ENCODE measurements at places on chromosomes 1 and 21.

DNA sequence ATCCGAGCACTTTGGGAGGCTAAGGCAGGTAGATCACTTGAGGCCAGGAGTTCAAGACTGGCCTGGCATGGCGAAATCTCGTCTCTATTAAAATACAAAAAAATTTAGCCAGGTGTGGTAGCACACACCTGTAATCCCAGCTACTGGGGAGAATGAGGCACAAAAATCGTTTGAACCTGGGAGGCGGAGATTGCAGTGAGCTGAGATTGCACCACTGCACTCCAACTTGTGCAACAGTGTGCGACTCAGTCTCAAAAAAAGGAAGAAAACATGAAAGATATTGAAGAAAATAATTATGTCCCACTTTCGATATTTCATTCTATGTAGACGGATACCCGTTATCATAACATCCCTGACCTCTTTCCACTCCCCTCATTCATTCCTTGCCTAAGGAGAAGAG lies 19.2 kb downstream of the TUT4 start:
- DNase-seq: no peak

DNA sequence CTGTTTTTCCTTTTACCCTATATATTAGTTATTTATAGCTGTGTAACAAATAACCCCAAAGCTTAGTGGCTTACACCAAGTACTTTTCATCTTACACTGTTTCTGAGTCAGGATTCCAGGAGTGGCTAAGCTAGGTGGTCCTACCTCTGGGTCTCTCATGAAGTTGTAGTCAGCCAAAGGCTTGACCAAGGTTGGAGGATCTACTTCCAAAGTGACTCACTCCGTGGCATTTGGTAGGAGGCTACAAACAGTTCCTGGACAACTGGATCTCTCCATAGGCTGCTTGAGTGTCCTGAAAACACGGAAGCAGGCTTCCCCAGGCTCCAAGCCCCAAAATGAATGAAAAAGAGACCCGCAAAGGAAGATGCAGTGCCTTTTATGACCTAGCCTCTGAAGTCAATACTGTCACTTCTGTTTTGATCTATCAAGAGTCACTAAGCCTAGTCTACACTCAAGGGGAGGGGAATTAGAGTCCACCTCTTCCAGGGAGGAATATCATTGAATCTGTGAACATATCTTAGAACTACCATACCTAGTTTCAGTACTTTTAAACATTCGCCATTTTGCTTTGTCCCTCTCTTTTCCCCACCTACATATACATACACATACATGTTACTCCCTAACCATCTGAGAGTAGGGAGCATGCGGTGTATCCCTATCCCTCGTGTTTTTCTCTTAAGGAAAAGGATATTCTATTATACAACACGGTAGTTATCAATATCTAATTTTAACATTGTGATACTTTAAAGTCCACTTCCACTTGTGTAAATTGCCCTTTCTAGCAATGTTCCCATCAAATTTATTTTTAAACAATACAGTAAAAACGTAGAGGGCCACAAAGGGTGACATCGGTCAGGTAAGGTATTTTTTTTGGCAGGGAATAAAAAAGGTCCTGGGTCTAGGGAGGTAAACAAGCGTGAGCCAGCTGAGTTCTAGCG lies 67.2 kb downstream of the SLC35A3 start:
- DNase-seq: no peak

- no peak for DNase-seq
Measured at GRCh38 chr1:234505769-234506102, 26.8 kb upstream of the TARBP1 start.

DNA sequence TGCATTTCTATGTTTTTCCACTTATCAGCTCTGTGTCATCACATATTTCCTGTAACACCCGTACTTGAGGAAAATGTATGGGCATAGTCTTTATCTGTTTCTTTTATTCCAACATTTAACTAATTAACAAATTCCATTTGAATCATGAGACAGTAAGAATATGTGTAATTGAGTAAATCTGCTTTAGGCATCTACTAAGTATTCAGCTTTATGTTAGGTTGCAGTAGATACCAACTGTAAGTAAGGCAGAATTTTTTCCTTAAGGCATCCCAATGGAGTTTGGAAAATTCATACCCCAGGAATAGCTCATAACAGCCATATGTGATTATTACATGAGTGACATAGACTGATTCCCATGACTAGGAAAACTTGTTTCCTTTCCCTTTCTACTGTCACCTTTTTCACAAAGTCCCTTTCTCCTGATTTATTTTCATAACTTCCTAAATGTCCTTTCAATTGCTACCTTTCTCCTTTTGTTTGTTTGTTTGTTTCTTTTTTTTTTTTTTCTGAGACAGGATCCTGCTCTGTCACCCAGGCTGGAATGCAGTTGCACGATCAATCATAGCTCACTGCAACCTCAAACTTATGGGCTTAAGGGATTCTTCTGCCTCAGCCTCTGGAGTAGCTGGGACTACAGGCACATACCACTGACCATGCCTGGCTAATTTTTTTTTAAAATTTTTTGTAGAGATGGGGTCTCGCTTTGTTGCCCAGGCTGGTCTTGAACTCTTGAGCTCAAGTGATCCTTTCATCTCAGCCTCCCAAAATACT lies 59.8 kb upstream of the CACYBP start:
- DNase-seq: no peak

- DNase-seq: no peak
Measured at GRCh38 chr1:22861764-22862440, 110.8 kb downstream of the LACTBL1 start.

DNA sequence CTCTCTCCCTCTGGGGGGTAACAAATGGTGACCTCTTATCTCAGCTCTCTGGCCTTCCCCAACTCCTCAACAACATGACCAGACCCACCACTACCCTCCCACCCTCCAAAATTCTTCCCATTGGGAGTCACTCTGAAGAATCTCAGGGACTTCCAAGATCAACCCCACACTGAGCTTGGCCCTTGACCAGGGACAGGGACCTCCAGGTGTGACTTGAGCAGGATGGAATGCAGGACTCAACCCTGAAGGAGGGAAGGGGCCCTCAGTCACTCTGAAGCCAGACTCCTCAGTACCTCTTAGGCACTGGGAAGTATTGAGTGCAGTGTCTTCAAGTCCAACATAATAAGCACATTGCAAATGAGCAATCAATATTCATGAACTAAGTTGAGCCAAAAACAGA lies 1.9 kb downstream of the CASQ1 start:
- no peak for DNase-seq

GRCh38 chr1:1308756-1309250 lies 406 bp downstream of the PUSL1 start:
- no peak for DNase-seq

DNA sequence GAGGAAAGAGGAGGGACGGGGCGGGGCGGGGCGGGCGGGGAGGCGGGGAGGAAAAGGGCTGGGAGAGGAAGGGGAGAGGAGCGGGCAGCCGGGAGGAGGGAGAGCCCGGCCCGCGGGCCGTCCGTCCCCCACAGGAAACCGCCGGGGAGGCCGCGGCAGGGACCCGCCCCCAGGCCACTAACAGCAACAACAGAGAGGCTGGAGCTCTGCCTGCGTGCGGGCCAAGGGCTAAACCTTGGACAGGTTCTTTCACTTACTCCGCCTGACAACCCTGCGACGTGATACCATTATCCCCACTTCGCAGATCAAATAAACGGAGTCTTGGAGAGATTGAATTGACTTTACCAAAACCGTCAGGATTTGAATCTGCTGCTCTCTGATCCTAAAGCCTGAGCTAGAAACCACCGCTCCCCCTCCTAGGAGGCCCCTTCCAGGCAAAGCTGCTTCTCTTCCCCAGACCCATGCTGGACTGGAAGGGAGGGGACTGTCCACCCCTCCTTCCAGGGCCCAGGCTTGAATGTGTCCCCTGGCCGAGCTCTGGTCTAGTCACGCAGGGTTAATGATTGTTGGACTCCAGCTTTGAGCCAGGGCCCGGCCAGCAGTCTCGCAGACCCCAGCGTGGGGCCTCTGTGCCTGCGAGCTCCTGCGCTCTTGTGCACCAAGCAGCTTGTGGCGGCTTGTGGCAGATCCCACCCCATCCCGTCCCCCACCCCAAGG lies at the start of gene EVA1B:
Gene EVA1B (minus strand): TSS at position 10 of the 717 bp plus-strand sequence. CDS start 608 bp downstream, outside the sequence.
- no peak for DNase-seq

DNA sequence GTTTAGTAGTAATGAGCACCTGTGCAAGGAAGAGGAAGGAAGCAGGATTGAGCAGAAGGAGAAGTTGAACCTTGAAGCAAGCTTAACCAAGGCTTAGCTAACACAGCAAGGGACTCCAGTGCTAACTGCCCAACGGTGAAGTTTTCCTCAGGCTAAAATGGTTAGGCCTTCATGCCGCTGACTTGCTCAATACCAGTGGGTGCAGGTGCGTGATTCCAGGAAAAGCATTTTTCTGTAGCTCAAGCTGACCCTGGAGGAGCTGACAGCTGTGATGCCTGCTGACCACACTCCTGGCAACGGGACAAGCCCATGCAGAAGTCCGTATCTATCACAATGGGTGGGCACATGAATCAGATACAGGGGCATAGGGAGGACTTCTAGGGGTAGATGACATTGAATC lies 76.5 kb upstream of the FGGY start:
- DNase-seq: no peak

DNA sequence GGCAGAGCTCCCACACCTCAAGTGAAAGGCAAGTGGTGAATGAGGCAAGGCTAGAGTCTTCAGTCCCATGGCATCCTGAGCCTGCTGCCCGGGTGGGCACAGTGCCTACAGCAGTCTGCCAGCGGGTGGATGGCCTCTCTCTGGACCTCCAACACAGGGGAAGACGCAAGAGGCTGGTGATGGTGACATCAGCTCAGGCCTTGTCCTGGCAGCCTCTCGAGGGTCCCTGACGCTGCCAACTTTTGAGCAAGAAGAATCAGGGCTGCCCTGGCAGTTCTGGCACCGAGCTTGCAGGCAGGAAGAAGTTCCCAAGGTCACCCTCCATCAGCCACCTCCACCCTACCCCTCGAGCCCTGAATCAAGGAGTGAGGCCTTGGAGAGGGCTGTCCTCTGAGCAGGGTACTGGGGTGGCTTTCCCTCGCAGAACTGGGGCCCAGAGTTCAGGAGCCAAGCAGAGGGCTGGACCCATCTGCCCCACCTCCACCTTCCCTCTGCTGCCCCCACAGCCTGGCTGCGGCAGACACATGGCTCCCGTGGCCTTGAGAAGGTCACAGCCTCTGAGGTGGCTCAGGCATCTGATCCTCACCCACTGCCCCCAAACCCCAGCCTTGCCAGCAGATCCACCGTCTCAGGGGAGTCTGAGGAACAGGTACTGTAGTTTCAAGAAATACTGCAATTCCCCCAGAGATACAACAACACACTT lies 5.8 kb downstream of the RAP1GAP start:
- no peak for DNase-seq

DNA sequence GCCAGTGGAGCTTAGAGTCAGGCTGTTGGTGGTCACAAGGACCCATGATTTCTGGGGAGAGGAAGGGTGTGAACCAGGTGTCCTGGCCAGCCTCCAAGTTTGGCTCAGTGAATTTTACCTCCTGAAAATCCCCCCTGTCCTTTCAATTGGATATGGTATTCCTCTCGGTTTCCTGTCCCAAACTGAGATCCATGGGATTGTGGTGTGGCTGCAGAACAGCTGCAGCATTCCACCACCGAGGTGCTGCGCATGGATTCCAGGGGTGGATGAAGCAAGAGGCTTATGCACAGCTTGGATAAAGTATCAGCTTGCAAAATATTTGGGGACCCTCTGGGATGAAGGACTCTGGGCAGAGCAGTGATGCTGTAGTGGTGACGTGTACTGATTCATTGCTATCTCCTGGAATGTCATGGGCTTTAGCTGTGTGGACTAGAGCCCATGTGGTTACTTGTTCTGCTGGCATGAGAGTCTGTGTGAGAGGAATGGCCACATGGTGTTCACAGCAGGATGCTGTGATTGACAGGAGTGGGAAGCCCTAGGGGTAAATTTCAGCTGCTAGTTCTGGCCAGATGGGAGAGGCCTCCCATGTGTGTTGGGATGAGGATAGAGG lies 148.7 kb upstream of the SPAG17 start:
- DNase-seq: no peak

DNA sequence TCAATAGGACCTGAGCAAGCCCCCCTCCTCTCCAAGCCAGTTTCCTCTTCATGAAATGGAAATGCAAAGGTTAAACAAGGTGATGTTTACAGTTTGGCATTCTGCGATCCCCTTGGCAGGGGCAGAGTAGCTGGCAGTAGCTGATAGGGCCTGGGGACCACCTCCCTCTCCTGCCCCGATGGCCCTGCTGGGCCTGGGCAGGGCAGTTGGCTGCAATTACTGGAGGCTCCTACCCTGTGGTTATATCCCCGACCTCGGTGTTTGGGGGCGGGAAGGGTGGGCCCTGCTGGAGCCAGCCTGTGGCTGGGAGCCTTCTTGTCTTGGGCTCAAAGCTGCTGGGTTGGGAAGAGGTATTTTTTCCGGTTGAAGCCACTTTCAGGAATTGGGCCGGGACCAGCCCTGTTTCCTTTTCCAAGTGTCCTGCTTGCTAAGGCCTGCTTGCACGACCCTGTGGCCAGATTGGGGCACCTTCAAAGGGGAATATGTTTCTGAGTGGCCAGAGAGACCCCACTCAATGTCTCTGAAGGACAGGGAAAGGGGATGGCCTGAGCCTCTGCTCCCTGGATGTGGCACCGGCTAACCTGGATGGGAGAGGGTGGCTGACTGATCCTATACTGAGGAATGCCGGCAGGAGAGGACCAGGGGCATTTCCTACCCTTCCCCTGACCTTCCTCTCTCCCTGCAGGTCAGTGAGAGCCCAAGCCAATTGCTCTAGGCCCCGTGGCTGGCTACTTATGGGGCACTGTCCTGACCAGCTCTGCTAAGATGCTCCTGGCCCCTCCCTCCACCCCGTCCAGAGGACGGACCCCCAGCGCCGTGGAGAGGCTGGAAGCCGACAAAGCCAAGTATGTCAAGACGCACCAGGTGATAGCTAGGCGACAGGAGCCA lies 1.9 kb downstream of the FAM110D start:
- DNase-seq: no peak

- no peak for DNase-seq
Measured at GRCh38 chr1:232999956-233000625, 49.7 kb downstream of the NTPCR start.

DNA sequence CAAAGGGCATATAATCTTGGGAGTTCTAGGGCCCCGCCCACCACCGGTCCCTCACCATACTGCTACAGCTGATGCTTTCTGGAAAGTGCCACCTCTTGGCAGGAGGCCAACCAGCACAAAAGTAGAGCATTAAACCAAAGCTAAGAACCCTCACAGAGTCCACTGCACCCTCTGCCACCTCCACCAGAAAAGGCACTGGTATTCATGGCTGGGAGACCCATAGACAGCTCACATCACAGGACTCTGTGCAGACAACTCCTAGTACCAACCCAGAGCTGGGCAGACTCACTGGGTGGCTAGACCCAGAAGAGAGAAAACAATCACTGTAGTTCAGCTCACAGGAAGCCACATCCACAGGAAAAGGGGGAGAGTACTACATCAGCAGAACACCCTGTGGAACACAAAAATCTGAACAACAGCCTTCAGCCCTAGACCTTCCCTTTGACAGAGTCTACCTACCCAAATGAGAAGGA lies 10.8 kb downstream of the THEM4 start:
- no peak for DNase-seq

GRCh38 chr1:14429577-14429976 lies 168.9 kb upstream of the KAZN start:
- DNase-seq: no peak

GRCh38 chr1:25609921-25610320 lies 6.7 kb upstream of the MAN1C1 start:
- no peak for DNase-seq

All from stimulated activated CD4-positive, alpha-beta T cell treated with anti-CD3 and anti-CD28 coated beads, TNF-alpha, amount 100 ng/mL, for 1 hour (primary cell).